ENCODE measurements at places on chromosomes 3 and 15.

DNA sequence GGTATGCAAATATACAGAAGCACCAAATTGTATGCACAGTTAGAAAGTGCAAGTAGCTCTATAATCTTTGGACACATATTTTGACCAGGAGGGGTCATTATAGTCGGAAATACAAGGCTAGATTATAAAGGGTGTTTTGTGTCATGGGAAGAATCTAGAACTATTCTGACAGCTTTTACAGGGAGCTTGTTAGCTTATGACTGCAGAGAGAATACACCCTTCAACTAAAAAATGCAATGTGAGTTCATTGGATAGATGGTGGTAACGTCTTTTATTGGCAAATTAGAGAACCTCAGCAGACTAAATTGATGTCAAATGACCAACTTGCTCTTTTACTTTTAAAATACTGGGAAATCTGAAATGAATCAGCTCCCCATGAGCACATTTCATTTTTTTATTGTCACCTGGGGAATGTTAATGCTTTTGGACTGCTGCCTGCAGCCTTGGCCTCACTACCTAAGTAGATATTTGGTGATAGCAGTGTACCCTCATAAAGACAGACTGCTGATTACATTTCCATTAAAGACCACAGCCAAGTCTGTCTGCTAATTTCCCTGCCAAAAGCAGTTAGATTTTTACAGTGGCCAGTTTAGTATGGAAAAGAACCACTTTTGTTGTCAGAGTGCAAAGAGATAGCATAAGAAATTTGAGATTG, 515.9 kb upstream of the DPPA4 start:
- no peak for DNase-seq

DNA sequence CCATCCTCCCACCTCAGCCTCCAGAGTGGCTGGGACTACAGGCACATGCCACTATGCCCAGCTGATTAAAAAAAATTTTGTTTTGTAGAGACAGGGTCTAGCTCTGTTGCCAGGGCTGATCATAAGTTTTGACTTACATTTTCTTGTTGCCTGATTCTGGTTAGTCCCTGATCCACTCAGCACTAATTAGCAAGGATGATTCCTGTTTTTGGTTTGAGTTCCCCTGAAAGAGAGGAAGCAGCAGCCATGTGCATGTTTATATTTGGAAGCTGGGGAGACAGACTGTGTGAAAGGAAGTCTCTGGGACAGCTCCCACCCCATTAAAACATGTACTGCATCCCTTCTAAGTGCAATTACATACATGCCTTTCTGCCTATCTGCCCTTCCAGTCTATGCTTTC, 3.6 kb upstream of the NCK1 start:
- DNase-seq: no peak

GRCh38 chr15:92915766-92916435, 15.8 kb downstream of the CHD2 start:
- DNase-seq: no peak

GRCh38 chr15:101496198-101496986, 6.9 kb upstream of the PCSK6 start:
- DNase-seq: no peak
